Regular cardiac myocyte (primary cell): ENCODE measurements at places on chromosomes 4 and X. TPM values are rescaled to one million over a fixed set of nuclear protein-coding genes. Genes with fewer than 3 reads are reported as not detected.

GPR143 gene
- total RNA-seq: under 0.01 and 0.19 TPM in 2 replicates

MAP7D3 gene
- 11.8 and 23.0 TPM in 2 replicates for total RNA-seq

VCX3B gene
- total RNA-seq: not detected in 2 replicates

EXOC1L gene
- total RNA-seq: not detected in 2 replicates

SOWAHD gene
- 0.28 TPM in 1 of 2 replicates, not detected in the other for total RNA-seq

HELQ gene
- total RNA-seq: 12.8 and 16.1 TPM in 2 replicates

KLF3 gene
- total RNA-seq: 7.6 and 9.8 TPM in 2 replicates

MTTP gene
- under 0.01 TPM in 2 replicates for total RNA-seq

AMELX gene
- total RNA-seq: not detected in 2 replicates

STPG2 gene
- total RNA-seq: under 0.01 and 0.56 TPM in 2 replicates

HPGDS gene
- total RNA-seq: 0.28 TPM in 1 of 2 replicates, not detected in the other

DRD5 gene
- not detected in 2 replicates for total RNA-seq

GPRASP1 gene
- 1.5 and 7.3 TPM in 2 replicates for total RNA-seq

TNIP3 gene
- total RNA-seq: 0.38 and 0.56 TPM in 2 replicates

ATP8A1 gene
- 0.19 and 1.1 TPM in 2 replicates for total RNA-seq

CENPVL1 gene
- total RNA-seq: not detected in 2 replicates

SPATA4 gene
- 0.19 and 0.28 TPM in 2 replicates for total RNA-seq

PAGE2B gene
- not detected in 2 replicates for total RNA-seq

SYP gene
- 0.19 and 0.28 TPM in 2 replicates for total RNA-seq

TMEM47 gene
- 53.3 and 101 TPM in 2 replicates for total RNA-seq

FAAH2 gene
- not detected in 2 replicates for total RNA-seq

CCNB3 gene
- total RNA-seq: under 0.01 and 0.58 TPM in 2 replicates

CLIC2 gene
- under 0.01 and 0.85 TPM in 2 replicates for total RNA-seq

SLC34A2 gene
- total RNA-seq: under 0.01 and 0.28 TPM in 2 replicates

ASB5 gene
- under 0.01 and 6.2 TPM in 2 replicates for total RNA-seq

GK2 gene
- total RNA-seq: not detected in 2 replicates

CD38 gene
- total RNA-seq: under 0.01 and 0.19 TPM in 2 replicates

C4orf51 gene
- total RNA-seq: not detected in 2 replicates

FATE1 gene
- not detected in 2 replicates for total RNA-seq

GAGE12E gene
- not detected in 2 replicates for total RNA-seq

OTC gene
- total RNA-seq: not detected in 2 replicates

TIGD4 gene
- total RNA-seq: 0.19 and 0.28 TPM in 2 replicates

ITIH6 gene
- not detected in 2 replicates for total RNA-seq

MBNL3 gene
- total RNA-seq: 0.56 and 0.96 TPM in 2 replicates

SHROOM4 gene
- 2.0 and 2.3 TPM in 2 replicates for total RNA-seq

BEND4 gene
- not detected in 2 replicates for total RNA-seq

IL2 gene
- not detected in 2 replicates for total RNA-seq

SSX4 gene
- total RNA-seq: not detected in 2 replicates
